Activated CD4-positive, alpha-beta T cell treated with anti-CD3 and anti-CD28 coated beads for 1 hour (primary cell): ENCODE measurements at places on chromosomes 12 and 14.

DNA sequence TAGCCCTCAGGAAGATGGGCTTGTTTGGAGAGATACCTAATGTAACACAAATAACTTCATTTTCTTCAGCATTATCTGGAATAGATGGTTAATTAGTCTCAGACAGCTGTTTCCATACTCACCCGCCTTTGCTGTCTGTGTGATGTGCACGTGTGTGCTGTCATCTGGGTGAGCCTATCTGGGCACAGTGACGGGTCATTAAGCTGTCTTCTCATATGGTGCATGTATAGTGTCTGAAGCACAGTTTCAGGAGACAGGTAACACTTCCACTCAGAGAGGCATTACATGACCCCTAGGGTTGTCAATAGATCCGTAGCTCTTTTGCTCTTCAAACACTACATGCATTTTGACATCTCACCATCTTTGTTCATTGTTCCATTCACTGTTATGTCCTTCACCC lies 493.3 kb downstream of the APAF1 start:
- no peak for DNase-seq

GRCh38 chr14:102511538-102511937 lies 2.0 kb upstream of the ANKRD9 start:
- DNase-seq, result no peak

GRCh38 chr14:23573384-23574015 lies 5.1 kb downstream of the JPH4 start:
- no peak for DNase-seq

DNA sequence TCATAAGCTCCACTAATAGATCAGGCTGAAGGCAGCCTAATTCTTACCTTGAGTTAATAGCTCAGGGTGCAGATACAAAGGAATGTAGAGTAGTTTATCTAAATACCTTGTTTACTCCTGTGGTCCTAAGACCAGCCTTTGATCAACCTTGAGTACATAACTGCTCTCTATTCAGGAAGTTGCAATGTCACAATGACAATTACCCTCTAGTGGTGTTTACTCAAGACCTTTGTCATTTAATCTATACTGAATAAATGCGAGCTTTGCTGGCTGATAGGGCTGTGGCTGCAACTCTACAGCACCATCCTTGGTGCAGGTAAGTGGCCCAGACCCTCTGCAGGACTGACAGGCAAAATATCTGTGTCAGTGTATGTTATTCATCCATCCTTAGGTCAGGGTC lies 282.7 kb downstream of the ATXN7L3B start:
- no peak for DNase-seq

DNA sequence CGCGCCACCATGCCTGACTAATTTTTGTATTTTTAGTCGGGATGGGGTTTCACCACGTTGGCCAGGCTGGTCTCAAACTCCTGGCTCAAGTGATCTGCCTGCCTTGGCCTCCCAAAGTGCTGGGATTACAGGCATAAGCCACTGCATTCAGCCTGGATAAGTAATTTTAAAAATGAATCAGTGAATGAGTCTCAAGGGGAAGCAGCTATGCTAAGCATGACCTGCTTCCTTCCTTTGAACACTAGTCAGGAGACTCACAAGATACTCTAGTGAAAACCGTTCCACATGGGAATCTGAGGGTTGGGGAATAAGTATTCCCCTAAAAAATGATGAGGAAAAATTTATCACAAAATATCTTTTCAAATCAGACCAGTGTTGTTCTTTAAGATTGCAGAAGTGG lies 10.7 kb upstream of the FAM234B start:
- DNase-seq, result no peak

DNA sequence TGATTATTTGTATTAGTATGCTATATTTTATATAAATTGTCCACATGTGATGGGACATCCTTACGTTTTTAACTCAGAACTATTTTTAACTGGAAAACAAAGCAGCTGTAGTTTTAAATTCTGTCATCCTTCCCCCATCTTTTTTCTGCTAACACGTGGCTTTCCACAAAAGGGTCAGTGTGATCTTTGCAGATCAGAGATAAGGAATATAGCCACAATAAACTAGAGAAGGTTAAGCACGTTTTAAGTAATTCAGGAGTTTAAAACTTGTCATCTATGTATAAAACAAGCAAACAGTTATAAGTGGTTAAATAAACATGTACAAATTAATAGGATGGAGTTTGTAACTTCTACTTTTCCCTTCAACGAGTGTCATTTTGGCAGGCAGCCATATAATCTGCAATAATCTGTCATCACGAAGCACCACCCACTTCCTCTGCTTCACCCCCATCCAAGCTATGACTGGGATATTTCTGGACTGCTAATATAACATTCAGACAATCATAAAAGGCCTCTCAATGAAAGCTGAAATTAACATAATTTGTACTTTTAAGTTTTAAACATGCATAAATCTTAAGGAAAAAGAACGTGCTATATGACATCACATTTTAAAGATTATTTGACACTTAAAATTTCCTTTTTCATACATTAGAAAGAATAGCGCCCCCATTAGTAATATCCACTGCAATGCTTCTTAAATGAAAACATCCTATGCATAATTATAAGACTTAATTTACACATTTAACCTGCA lies 15.3 kb downstream of the TAOK3 start:
- DNase-seq, result no peak
